Nasal cavity respiratory epithelium epithelial cell of viscerocranial mucosa (primary cell): ENCODE measurements at places on chromosomes 11 and 22. TPM values are rescaled to one million over a fixed set of nuclear protein-coding genes. Genes with fewer than 3 reads are reported as not detected.

Gene POU2AF1
- 0.21 TPM in 1 of 2 replicates, not detected in the other for total RNA-seq

Gene MS4A15
- not detected in 2 replicates for total RNA-seq

Gene GPR83
- under 0.01 and 0.07 TPM in 2 replicates for total RNA-seq

Gene DMC1
- total RNA-seq: 1.4 and 3.1 TPM in 2 replicates

Gene SOX10
- total RNA-seq: not detected in 2 replicates

Gene SLC22A8
- total RNA-seq: not detected in 2 replicates
